ENCODE measurements at places on chromosomes 7 and 10.

DNA sequence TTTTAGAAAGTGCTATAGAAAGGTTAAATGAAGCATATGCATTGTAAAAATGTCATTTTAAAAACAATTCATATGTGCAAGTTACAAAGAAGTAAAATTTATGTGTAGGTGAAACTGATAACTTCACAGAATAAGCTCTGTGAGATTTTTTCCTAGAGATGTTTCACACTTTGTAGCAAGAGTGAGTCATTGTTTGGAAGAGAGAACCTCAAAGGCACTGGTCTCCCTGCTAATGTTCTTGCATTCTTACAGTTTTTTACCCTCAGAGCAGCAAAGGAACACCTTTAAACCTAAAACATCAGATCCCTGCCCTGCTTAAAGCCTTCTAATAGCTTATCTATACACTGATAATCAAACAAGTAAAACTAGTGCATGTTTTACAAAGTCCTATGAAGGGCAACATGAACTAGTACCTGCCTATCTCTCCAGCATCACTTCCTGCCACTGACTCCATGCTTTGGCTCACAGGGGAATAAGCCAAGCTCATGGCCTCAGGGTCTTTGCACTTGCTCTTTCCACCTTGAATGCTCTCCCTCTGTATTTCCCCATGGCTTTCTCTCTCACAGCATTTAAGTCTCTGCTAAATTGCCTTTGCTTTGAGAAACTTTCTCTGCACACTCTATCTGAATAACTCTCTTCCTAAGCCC, 997.0 kb downstream of the GATA3 start:
- no peak for DNase-seq

DNA sequence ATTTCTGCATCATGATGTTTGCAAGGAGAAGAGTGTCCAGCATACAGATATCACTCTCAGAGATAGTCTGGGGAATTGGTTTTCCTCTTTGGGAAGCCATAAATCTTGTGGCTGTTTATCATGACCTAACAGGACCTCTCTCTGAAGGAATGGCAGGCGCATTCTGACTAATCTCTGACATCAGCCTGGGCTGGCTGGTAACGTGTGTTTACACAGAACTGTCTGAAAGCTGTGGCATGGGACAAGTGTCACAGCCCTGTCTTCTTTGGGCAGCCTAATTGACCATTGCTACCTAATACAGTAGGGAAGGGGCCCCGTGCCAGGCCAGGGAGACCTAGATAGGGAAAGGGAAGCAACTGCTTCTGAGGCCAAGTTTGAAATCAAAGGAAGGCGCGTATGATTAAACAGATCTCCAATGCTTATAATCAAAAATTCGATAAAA, 73.9 kb upstream of the CABCOCO1 start:
- DNase-seq: no peak

DNA sequence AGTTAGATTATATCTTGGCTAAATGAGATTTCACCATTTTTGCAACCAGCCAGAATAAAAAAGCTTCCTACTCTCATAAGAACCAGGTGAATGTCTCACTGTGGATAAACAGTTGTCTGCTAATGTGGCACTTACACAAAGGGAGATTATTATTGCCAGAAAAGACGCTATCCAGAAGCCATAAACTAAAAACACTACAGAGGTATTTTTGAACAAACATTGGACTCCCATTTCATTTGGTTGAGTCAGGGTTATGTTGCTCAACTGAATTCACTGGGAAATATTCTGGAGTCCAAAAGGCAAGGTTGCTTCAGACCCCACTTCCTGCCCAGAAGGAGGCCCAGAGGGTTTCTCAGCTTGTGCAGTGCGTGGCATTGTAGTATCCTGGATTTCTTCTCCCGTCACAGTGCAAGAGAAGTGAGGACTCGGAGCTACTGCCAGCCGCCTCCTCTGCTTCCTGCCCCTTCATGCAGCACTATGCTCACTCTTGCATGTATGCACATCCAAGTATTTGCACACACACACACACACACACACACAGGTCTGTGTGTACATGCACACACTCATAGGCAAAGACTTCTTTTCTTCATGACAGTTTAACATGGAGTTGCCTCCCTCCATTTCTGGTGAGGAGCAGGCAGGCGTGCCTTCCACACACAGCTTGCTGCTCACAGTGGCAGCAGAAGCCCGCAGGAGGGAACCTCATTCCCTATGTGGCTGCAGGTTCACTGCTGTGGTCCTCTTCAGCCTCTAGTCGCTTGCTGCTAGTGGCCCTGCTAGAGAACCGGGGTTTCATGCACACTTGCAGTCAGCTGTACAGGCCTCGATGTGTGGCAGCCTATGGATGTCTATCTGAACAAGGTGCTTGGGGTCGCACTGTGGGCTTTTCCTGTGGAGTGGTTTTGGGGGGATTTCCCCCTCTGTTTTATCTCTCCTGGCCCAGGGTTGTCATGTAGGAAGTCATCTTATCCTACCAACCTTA, 10.1 kb downstream of the DENND10 start:
- peak; percentile 95 for DNase-seq

DNA sequence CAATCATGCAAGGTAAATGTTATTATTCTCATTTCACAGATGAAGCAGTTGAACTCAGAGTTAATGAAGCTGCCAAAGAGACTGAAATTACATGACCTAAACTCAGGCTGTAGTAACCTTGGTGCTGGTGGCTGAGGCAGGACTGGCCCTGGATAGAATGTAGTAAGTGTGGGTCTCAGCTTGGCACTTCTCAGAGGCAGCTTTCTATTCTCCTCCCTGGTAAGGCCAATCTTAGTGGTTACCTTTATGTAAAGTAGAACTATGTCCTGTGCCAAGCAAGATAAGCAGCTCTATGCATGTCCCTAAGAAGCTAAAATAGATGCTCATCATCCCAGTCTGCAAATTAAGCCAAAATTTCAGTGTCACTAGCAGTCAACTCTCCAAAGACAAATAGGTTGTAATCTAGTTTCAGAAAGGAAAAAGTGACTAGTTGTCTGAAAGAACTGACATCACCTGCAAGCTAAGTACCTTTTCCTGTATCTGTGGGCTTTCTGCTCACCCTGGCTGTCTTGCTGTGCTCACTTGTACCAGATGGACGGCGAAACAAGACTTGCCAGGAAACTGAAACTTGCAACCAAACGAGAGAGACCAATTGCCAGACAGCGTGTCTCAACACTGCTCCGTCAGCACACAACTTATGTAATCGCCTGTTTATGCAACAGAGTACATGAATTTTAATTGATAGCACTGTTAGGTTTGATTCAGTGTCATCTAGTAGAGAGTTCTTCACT, 43.7 kb downstream of the CH25H start:
- peak; percentile 58 for DNase-seq

DNA sequence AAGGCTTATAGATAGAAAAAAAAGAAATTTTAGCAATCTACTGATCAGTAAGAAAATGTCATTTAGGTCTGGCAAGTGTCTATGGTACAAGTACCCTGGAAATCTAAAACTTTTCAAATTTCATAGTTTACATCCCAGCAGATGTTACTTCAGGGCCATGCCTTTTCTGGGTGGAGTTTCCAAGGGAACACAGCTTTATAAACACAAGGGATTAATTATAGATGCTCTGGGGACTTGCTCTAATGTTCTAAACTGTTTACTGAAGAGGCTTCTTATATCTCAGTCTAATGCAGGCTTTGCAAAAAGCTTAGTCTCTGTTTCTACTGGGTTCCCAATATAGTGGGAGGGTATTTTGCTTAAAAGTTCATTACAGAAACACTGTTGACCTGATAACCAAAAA, 3.1 kb downstream of the CD36 start:
- DNase-seq: no peak

DNA sequence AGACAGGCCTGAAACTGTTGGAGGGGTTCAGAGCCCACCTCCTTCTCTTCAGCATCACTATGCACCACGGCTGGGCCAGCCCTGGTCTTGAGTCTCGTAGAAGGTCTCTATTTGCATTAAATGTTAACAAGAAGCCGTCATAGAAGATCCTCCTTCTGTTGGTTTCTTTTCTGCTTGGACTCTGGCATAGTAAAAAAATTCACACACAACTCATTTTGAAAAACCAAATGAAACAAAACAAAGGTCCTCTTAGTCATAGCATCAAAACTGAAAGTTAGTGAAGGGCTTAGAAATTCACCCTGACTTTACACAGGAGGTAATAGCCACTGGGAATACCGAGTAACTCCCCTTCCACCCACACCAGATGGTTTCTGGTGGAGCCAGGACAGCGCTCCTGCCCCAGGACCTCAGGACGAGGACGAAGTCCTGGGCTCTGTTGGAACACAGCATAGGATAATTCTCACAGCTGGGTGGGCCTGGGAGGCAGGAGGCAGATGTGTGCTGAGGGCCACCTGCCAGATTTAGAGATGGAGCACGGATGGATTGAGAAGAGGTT, 248.4 kb upstream of the KLF6 start:
- DNase-seq: no peak

- no peak for DNase-seq
Measured at GRCh38 chr7:23022851-23023250, 8.9 kb upstream of the HYCC1 start.
